Neural progenitor cell (in vitro differentiated cells): ENCODE measurements at places on chromosomes 4 and X.

GRCh38 chrX:94123062-94123461 is 449.1 kb downstream of the FAM133A start:
- no peak for DNase-seq

DNA sequence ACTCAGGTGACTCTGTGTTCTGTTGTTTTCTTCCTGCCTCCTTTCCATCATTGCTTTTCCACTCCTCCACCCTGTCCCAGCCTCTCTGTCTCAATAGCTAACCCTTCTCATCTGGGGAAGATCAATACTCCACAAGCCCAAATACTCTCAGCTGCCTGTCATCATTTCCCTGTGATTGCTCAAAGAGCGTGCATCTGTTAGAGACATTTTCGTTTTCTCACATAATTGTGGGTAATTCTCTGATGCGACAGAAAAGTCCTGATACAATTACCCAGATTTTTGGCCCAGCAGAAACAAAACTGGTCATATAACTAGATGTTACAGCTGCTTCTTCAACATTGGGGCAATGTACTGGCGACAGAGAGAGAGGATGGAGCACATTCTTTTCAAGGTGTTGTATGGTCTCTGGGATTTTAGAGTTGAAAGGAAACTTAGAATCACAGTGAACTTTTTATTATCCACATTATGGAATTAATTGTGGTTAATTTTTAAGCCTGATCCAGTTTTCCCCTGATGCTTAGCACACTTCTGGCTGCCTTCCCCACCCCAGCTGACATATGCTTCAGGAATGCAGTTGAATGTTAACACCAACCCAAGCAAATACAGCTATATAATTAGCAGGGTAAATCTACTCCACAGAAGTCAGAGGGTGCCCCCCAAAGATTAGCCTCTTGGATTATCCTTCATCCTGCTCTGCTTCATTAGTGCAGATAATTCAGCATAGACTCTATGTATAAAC is 171.4 kb upstream of the ANXA3 start:
- DNase-seq, result no peak

- peak; percentile 96 for DNase-seq
Observed at GRCh38 chr4:4575284-4576211, 33.7 kb upstream of the STX18 start.

DNA sequence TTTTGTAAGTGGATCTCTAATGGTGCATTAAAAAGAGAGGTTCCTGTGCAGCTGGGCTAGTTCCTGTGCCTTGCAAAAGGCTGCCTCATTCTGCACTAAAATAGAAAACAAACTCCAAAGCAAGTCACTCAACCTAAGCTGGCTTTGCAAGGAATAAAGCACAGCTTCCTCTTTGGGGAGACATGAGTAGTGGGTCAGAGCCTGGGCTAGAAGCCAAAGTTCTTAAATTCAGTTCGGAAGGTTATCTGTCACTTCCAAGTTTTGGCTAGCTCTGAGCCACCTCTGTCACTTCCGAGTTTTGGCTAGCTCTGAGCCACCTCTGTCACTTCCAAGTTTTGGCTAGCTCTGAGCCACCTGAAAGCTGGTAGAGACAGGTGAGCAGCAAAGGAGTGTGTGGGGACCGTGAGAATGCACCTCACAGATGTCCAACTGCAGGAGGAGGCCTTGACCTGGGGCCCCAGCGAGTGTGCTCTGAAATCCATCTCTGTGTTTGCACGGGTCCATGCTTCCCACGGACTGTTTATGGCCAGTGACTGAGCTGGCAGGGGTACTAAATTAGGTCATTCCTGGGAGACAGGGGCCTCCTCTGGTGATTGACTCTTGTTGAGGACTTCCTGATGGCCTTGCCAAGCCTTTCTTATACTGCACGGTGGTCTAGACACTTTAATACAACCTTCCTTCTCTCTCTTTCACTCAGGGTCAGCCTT is 36.4 kb upstream of the MAMLD1 start:
- no peak for DNase-seq

DNA sequence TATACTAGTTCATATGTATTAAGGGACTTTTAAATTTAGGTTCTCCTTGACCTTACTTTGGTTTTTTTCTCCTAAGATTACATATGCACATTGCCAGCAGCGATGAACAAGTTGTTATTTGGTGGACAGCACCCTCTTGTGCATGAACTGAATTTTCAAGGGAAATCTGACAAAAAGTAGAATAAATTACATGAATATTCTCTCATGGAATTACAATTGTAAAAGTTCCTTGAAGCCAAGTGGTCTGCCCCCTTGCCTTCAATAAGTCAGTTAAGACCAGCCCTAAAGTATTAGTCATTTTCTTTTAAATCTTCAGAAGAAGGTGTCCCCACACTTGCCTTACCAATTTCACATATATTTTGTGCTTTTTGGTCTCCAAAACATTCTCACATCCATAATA is 30.7 kb upstream of the SMARCA5 start:
- DNase-seq, result peak; percentile 20

- no peak for DNase-seq
Observed at GRCh38 chr4:176635372-176636261, 157.1 kb downstream of the VEGFC start.

GRCh38 chrX:153411988-153412574 is 809 bp downstream of the ZFP92 start:
- peak; percentile 43 for DNase-seq
